ENCODE measurements at places on chromosomes 12 and 14.

DNA sequence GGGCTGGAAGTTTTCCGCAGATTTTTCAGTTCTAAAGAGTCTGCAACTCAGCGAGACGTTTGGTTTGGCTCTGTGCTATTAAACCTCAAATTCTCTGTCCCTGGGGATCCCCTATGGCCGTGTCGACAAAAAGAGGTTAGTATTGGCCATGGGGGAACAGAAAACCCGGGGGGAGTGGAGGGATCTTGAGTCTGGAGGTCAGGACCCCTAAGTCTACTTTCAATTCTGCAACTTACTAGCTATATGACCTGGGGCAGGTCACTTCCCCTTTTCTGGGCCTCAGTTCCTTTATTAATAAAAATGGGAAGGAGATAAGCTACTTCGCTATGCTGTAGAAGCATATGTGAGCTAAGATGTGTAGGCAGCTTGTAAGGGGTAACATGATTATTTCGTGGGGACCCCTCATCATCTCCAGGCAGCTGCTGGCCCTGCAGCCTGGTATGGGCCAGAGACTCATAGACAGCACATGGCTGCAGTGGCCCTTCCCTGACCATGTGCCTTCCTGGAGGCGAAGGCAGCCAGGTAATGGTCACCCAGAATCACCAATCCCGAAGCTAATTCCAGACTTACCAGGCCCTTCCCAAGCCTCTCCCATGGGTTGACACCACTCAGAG, 8.6 kb downstream of the ASB2 start:
- no peaks in the 10 kb centered on the region for H3K36me3 ChIP-seq
- H3K27me3 ChIP-seq: no peaks in the 10 kb centered on the region
- no peak overlapping the region for H3K4me3 ChIP-seq
- no peak for DNase-seq

DNA sequence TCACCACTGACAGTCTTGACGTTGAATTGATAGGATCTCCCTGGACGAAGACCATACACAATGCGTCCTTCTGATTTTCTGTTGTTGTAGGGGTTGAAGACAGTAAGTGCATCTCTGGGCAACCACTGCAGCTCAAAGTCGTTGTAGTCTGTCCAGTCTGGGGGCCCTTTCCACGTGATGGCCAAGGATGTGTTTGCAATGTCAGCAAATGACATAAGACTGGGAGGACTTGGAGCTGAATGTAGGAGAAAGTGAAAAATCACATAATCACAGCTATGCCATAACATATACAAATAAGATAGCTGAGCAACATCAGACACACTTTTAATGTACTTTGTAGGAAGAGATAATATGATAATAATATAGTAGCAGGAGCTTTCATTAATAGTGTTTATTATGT, 77.8 kb downstream of the PTPRB start:
- DNase-seq: no peak
- H3K27me3 ChIP-seq: peaks cover 63% of the 10 kb centered on the region
- peaks cover 2% of the 10 kb centered on the region for H3K4me1 ChIP-seq
- H3K27ac ChIP-seq: no peak overlapping the region
- H3K36me3 ChIP-seq: no peaks in the 10 kb centered on the region
- H3K4me3 ChIP-seq: no peak overlapping the region

DNA sequence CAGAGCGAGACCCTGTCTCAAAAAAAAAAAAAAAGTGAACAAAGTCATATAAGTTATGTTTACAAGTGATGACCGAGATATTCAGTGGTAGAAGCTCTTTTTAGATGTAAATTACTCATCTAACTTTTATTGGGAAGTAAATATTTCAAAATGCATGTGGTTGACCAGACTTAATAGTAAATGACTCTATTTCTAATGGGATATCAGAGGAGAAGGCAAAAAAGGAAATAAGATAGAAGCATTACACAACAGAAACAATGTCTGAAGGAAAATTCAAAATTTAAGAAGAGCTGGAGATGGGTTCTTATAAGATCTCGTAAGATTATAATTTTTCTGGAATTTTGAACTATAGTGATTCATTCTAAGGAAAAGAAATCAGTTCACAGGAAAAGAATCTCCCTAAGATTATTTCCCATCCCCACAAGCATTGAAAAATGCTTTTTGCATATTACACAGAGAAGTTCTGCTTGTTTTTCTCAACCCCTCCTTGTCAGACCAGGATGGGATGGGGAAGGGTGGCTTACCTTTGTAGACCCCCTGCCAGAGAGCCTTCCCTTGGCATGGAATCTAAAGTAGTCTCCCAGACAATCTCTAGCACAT, 63.1 kb upstream of the STK38L start:
- no peaks in the 10 kb centered on the region for H3K36me3 ChIP-seq
- no peak for DNase-seq
- peaks cover 14% of the 10 kb centered on the region for H3K4me1 ChIP-seq
- H3K4me3 ChIP-seq: no peak overlapping the region
- peaks cover 17% of the 10 kb centered on the region for H3K27me3 ChIP-seq
- no peak overlapping the region for H3K27ac ChIP-seq

DNA sequence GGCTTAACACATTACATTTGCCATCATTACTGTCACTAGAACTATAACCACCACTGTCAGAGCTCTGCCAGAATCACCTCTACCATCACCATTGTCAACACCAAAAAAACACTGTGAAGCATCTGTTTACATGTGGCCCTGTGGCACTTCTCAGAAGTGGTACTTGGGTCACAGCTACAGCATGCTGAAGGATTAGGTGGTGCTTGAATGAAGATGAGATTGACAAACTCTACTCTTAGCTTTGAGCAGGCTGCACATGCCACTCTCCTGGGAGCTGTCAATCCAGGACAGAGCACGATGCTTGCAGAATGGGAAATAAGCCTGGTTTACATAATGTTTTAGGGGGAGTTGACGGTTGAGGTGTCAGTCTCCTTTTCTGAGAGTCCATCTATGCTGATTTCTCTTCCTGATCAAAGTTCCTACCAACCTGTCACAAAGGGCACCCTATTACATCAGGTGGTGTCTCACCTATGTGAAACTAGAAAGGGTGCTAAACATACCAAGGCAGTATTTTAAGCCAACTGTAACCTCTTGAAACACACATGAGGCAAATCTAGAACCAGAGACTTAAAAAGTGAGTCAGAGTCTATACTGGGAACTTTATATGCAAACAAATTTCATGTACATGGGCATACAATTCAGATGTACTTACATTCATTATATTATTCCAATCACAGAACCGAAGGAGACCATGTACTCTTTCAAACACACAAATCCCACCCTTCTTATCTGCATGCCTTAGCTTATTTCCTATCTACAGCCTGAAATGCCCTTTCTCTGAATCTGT, 258.7 kb downstream of the EMP1 start:
- DNase-seq: no peak
- no peaks in the 10 kb centered on the region for H3K4me1 ChIP-seq
- no peak overlapping the region for H3K4me3 ChIP-seq

DNA sequence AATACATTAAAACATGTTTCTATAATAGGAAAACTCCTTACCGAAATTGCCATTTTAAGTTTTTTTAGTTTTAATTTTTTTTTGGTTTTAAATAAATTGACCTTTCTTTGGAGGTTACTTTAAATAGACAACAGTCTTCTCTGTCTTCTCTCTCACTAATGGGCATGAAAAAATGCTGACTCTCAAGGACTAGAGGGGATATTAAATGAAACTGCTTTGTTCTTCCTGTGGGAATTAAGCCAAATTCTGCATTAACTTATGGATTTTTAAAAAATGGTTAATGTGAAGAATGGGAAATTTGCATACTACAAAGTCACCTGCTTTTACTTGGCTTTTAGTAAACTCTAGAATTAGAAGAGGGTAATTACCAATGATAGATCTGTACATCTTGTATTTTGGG, 378.9 kb downstream of the TMTC2 start:
- no peaks in the 10 kb centered on the region for H3K36me3 ChIP-seq
- no peak for DNase-seq
- H3K4me3 ChIP-seq: no peak overlapping the region
- H3K4me1 ChIP-seq: no peaks in the 10 kb centered on the region
- no peak overlapping the region for H3K27ac ChIP-seq
- H3K27me3 ChIP-seq: no peaks in the 10 kb centered on the region

GRCh38 chr14:104576970-104577332, 2.6 kb upstream of the C14orf180 start:
- H3K4me1 ChIP-seq: no peaks in the 10 kb centered on the region
- no peak overlapping the region for H3K27ac ChIP-seq
- no peaks in the 10 kb centered on the region for H3K36me3 ChIP-seq
- H3K4me3 ChIP-seq: no peak overlapping the region
- no peak for DNase-seq

GRCh38 chr12:100199347-100200149, 1.1 kb upstream of the ACTR6 start:
- peaks cover 31% of the 10 kb centered on the region for H3K4me1 ChIP-seq
- peaks cover 5% of the 10 kb centered on the region for H3K36me3 ChIP-seq
- DNase-seq: peak; percentile 59

DNA sequence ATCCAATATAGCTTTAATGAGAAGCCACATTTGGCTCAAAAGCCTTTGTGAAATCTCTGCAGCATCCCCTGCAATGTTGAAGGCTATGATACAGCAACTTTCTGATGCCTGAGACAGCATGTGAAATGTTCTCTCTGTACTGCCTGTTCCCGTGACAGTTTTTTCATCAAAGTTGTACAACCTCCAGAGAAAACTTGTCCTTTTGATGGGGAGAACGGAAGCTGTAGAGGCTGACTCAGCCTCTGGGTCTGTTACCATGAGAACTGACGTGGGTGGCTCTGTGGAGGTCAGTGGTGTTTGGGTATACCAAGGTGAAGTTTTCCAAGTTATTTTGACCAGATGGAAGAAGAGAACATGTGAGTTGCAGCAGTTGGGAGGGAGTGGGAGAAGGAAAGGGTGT, 17.0 kb downstream of the SLC4A8 start:
- no peak overlapping the region for H3K4me3 ChIP-seq
- H3K36me3 ChIP-seq: peaks cover 4% of the 10 kb centered on the region
- peaks cover 28% of the 10 kb centered on the region for H3K4me1 ChIP-seq

GRCh38 chr14:91129261-91129660, 15.4 kb downstream of the DGLUCY start:
- H3K27ac ChIP-seq: no peak overlapping the region
- H3K36me3 ChIP-seq: peaks cover 5% of the 10 kb centered on the region

DNA sequence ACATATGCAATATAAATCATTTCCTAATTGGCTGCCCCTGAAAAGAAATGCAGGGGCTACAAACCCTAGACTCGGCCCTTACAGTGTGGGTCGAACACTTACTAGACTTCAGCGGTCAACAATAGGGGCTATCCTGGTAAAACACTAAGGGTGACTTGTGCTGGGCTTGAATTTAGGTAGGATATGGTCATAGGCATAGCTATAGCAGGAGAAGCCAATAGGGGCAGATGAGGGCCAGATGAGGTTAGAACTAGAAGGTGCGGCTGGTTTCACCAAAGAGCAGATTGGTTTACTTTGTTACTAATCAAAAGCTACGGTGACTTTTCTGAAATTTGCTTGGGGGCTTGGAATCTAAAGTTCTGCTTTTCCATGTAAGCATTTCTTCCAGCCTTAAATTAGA, 282.3 kb upstream of the DIO2 start:
- no peak for DNase-seq
- H3K36me3 ChIP-seq: no peaks in the 10 kb centered on the region
- no peak overlapping the region for H3K4me3 ChIP-seq
- H3K27ac ChIP-seq: no peak overlapping the region
- no peaks in the 10 kb centered on the region for H3K27me3 ChIP-seq
- peaks cover 10% of the 10 kb centered on the region for H3K4me1 ChIP-seq

- H3K4me3 ChIP-seq: no peak overlapping the region
- H3K36me3 ChIP-seq: peaks cover 2% of the 10 kb centered on the region
- no peak for DNase-seq
Measured at GRCh38 chr12:96409731-96410130, 9.5 kb upstream of the CDK17 start.

GRCh38 chr14:98173305-98173704, 1098.7 kb downstream of the BCL11B start:
- peak overlapping the region; percentile 79 for H3K4me3 ChIP-seq
- no peaks in the 10 kb centered on the region for H3K36me3 ChIP-seq
- DNase-seq: peak; percentile 59
- peak overlapping the region; percentile 100 for H3K27ac ChIP-seq

DNA sequence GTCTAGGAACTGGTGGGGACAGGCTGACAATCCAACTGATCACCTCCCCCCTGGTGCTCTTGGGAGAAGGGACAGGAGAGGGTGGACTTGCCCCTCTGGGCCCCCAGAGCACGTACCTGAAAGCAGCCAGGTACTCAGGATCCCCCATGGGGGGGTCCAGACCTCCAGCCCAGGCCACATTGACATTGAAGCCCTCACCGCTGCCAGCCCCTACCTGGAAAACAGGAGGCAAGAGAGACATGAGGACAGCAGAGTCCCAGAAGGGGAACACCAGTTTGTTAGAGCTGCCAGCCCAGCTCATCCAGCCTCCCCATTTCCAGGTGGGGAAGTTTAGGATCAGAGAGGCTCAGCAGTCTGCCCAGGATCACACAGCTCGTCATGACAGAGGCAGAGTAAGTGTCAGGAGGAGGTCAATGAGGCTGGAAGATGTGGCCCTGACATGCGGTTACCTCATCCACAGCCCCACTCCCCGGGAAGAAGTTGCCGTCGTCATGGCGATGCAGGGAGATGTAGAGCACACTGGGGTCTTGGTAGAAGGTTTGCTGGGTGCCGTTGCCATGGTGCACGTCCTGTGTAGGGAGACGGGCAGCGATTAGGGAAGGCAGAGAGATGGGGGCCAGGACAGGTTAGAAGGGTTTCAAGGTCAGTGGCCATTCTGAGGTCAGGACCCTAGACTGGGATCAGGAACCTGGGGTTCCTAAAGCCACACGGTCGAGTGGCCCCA, 14.7 kb downstream of the SLC48A1 start:
- peaks cover 6% of the 10 kb centered on the region for H3K36me3 ChIP-seq
- H3K27me3 ChIP-seq: no peaks in the 10 kb centered on the region
- peaks cover 2% of the 10 kb centered on the region for H3K4me1 ChIP-seq
- DNase-seq: no peak
- H3K27ac ChIP-seq: peak overlapping the region; percentile 72

- peaks cover 56% of the 10 kb centered on the region for H3K27me3 ChIP-seq
- no peak overlapping the region for H3K27ac ChIP-seq
- peaks cover 43% of the 10 kb centered on the region for H3K4me1 ChIP-seq
Measured at GRCh38 chr12:49092086-49092815, 2.4 kb downstream of the DHH start.

GRCh38 chr12:108173160-108173559, 44.1 kb downstream of the WSCD2 start:
- peaks cover 40% of the 10 kb centered on the region for H3K27me3 ChIP-seq
- DNase-seq: no peak
- H3K4me3 ChIP-seq: no peak overlapping the region
- H3K36me3 ChIP-seq: no peaks in the 10 kb centered on the region
- H3K27ac ChIP-seq: no peak overlapping the region

DNA sequence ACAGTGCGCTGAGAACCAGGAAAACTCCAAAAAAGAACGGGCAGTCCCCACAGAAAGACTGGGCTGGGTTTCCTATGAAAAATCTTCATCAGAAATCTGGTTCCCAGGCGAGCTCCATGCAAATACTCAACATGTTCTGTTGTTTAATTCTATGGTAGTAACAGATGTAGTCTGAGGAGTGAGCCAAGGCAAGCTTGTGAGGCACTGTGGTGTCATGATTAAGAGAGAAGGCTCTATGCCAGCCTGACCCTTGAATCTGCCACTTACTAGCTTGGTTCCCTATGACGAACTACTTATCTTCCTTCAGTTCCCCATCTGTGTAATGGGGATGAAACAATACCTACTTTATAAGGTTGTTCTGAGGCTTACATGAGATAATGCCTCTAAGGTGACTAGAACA, 10.7 kb downstream of the POMT2 start:
- no peak overlapping the region for H3K4me3 ChIP-seq
- H3K36me3 ChIP-seq: no peaks in the 10 kb centered on the region
- no peaks in the 10 kb centered on the region for H3K27me3 ChIP-seq
- H3K27ac ChIP-seq: no peak overlapping the region
- no peak for DNase-seq

GRCh38 chr14:74843653-74844052, 32.3 kb downstream of the PROX2 start:
- no peaks in the 10 kb centered on the region for H3K36me3 ChIP-seq
- H3K27me3 ChIP-seq: no peaks in the 10 kb centered on the region
- peaks cover 23% of the 10 kb centered on the region for H3K4me1 ChIP-seq
- no peak overlapping the region for H3K4me3 ChIP-seq
- DNase-seq: no peak
- no peak overlapping the region for H3K27ac ChIP-seq

Data from T-helper 17 cell (primary cell).